ENCODE measurements at places on chromosomes 2 and 18.

DNA sequence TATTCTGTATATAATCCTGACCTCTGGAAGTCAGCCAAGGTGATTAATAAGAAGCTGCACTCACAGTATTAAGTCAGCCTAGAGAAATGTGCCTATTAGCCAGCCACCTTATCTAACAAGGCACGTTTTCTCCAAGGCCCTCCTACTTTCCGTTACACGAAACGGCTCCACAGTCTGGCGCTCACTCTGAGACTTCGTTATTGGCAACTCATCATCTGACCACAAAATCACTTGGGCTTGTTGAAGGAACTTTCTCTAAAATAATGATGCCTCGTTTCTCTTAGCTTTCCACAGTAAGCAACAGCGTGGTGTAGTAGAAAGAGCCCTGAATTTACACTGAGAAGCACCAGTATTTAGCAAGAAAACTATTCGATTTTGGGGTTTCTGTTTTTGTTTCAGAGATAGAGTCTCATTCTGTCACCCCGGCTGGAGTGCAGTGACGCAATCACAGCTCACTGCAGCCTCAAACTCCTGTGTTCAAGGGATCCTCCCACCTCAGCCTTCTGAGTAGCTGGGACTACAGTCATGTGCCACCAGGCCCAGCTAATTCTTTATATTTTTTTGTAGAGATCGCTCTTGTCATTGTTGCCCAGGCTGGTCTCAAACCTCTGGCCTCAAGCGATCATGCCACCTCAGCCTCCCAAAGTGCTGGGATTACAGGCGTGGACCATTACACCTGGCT, 53.6 kb upstream of the SLC14A1 start:
- DNase-seq = no peak

- no peak for DNase-seq
Observed at GRCh38 chr18:79554945-79555645, 124.5 kb upstream of the CTDP1 start.

- no peak for DNase-seq
Observed at GRCh38 chr2:172361360-172361759, 66.0 kb upstream of the ITGA6 start.

- DNase-seq = no peak
Observed at GRCh38 chr2:190446750-190447516, 38.8 kb downstream of the MFSD6 start.

- no peak for DNase-seq
Observed at GRCh38 chr2:239500574-239501550, 100.0 kb upstream of the HDAC4 start.

DNA sequence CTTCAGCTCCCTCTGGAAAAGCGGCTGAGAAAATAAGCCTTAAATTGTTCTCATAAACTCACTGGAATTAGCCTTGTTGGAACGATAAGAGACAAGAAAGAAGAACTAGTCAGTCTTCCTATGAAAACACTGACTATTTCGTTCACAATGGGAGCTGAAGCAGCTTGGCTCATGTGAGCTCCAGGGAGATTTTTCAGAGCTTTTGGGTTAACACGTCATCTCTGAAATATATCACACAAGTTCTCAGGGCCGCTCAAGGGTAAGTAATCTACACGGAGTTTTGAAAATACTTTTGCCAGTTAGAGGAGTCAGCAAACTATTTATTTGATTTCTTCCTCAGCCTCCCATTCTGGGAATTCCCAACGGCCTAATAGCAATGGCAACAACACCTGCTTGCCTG, 316.2 kb upstream of the MGAT5 start:
- no peak for DNase-seq
